GM12864 (cell line): ENCODE measurements at places on chromosomes 2 and 18.

GRCh38 chr18:13225261-13225660 lies 6.7 kb downstream of the LDLRAD4 start:
- DNase-seq = no peak

DNA sequence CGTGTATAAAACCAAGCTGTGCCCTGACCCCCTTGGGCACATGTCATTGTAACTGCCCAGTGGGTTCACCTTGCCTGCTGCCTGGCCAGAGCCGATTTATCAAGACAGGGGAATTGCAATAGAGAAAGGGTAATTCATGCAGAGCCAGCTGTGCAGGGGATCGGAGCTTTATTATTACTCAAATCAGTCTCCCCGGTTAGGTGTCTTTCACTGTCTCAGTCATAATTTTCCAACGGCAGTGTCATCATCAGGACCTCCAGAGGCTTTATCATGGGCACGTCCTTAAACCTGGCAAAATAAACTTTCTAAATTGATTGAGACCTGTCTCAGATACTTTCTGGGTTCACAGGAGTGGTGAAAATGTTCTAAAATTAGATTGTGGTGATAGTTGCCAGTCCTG lies 29.6 kb upstream of the PGAP1 start:
- no peak for DNase-seq

- DNase-seq = no peak
Observed at GRCh38 chr2:26493566-26493965, 15.6 kb upstream of the OTOF start.

- DNase-seq = no peak
Observed at GRCh38 chr2:161480123-161480522, 64.0 kb downstream of the TBR1 start.

GRCh38 chr2:75596784-75597183 lies 36.0 kb upstream of the EVA1A start:
- DNase-seq = no peak
